ENCODE measurements at places on chromosomes 5 and 9.

- no peak overlapping the region for H3K4me3 ChIP-seq
- no peaks in the 10 kb centered on the region for H3K36me3 ChIP-seq
- DNase-seq = no peak
- H3K4me1 ChIP-seq = peaks cover 25% of the 10 kb centered on the region
- H3K27me3 ChIP-seq = no peaks in the 10 kb centered on the region
Measured at GRCh38 chr5:93154535-93154934, 426.5 kb downstream of the NR2F1-AS1 start.

DNA sequence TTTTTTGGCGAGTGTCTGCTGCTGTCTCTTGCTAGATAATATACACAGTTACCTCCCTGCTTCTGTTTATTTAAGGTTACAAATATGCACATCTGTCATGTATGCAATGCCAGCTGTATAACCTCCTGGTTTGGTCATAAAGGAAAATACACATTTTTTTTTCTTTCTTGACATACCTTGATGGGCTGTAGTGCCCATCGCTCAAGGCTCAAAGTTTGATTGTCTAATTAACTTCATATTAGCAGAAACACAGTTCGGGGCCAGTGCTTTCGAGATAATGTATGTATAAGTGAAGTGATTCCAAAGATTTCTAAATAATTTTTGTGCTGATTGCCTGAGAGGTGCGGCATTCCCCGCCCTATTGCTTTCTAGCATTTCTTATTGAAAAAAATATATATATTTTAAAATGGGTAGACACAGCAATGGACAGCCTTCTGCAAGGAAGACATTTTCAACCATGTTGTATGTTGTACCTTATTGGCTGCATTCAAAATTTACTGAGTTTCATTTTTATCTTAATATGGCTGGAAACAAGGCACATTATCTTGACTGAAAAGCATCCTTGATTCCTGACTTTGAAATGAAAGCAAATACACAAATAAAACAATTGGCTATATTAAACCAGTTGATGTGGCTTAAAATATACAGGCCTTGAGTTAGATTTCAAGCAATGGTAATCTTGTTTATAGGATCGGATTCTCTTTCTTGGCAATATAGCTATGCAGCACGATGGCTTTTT lies 206.2 kb downstream of the MEF2C start:
- H3K27me3 ChIP-seq = peaks cover 99% of the 10 kb centered on the region
- H3K4me3 ChIP-seq = no peak overlapping the region
- no peaks in the 10 kb centered on the region for H3K4me1 ChIP-seq
- no peaks in the 10 kb centered on the region for H3K36me3 ChIP-seq

- H3K36me3 ChIP-seq = no peaks in the 10 kb centered on the region
- no peak overlapping the region for H3K27ac ChIP-seq
- no peaks in the 10 kb centered on the region for H3K27me3 ChIP-seq
- DNase-seq = no peak
Measured at GRCh38 chr9:6802926-6803325, 45.2 kb downstream of the KDM4C start.

- no peaks in the 10 kb centered on the region for H3K27me3 ChIP-seq
- no peaks in the 10 kb centered on the region for H3K36me3 ChIP-seq
- H3K4me1 ChIP-seq = peaks cover 14% of the 10 kb centered on the region
- no peak overlapping the region for H3K27ac ChIP-seq
Measured at GRCh38 chr5:114450437-114450836, 88.6 kb downstream of the KCNN2 start.

DNA sequence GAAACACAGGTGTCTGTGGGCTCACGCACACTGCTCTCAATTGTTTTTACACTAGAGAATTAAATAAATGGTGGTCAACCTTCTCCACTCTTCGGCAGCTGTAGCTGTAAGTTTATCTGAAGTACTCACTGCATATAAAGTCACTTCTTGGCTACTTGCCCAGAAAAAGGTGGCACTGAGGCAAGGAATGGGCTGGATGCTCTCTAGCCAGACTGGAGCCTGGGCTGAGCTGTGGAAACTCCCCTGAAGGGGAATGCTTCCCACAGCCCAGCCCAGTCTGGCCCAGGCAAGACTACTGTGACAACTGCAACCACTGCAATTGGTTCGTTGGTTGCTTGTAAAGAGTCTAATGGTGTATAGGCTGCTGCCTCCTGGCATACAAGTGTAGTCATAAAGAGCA lies 4.5 kb downstream of the LEAP2 start:
- peaks cover 1% of the 10 kb centered on the region for H3K4me1 ChIP-seq
- no peak overlapping the region for H3K27ac ChIP-seq
- H3K36me3 ChIP-seq = peaks cover 57% of the 10 kb centered on the region
- H3K27me3 ChIP-seq = no peaks in the 10 kb centered on the region

DNA sequence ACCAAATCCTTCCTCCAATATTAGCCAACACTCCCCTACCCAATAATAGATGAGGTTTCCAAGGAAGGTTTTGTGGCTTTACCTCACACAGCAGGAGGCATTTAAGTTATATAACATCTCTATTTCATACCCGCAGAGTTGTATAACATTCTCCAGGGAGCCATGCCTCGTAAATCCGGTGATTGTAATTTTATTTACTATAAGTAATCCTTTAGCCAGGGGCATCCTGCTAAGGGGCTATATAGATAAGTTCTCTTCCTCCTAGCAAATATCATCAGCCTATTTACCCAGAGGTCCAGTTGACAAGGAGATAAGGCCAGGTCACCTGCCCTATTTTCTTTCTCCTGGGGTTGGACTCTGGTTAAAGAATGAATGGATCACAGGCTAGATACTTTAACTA lies 2051.0 kb downstream of the EFNA5 start:
- no peaks in the 10 kb centered on the region for H3K36me3 ChIP-seq
- H3K27ac ChIP-seq = no peak overlapping the region
- no peaks in the 10 kb centered on the region for H3K27me3 ChIP-seq
- no peak overlapping the region for H3K4me3 ChIP-seq
- H3K4me1 ChIP-seq = no peaks in the 10 kb centered on the region

DNA sequence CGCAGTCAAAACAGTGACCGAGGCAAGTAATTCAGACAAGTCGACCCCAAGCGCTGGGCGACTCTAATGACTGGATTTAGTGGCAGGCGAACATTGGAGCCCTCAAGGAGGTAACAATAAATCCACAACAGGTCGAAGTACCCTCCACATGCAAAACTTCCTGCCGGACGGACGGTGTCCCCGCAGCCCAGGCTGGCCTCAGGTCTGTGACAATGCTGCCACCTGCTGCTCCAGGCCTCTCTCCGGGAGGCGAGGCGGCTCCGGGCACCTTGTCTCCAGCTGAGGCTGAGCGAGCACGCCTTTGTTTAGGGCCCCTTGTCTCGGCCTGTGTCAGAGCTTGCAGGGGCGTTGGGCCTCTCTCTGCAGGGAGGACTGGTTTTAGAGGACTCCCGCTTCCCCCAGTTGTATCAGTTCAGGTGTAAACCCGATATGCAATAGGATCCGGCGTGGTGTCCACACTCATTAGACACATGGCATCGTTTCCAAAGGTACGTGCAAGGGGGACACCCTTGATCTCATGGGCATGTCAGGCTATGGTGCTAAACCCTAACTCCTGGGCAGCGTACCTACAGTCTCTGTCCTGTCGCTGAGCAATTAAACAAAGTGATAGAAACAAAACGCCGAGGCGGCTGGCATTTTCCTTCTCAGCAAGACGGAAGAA lies 628.0 kb upstream of the ADAMTS16 start:
- H3K27me3 ChIP-seq = no peaks in the 10 kb centered on the region
- H3K36me3 ChIP-seq = no peaks in the 10 kb centered on the region
- no peak overlapping the region for H3K4me3 ChIP-seq
- no peak for DNase-seq

- H3K4me1 ChIP-seq = peaks cover 5% of the 10 kb centered on the region
- H3K27me3 ChIP-seq = no peaks in the 10 kb centered on the region
- H3K36me3 ChIP-seq = no peaks in the 10 kb centered on the region
- no peak overlapping the region for H3K4me3 ChIP-seq
- DNase-seq = no peak
Measured at GRCh38 chr9:136377341-136378169, 4.1 kb upstream of the CARD9 start.
